ENCODE measurements at places on chromosomes 2 and 18.

- no peak for DNase-seq
These were observed 403.0 kb downstream of the NBAS start for GRCh38 chr2:15158100-15158499.

DNA sequence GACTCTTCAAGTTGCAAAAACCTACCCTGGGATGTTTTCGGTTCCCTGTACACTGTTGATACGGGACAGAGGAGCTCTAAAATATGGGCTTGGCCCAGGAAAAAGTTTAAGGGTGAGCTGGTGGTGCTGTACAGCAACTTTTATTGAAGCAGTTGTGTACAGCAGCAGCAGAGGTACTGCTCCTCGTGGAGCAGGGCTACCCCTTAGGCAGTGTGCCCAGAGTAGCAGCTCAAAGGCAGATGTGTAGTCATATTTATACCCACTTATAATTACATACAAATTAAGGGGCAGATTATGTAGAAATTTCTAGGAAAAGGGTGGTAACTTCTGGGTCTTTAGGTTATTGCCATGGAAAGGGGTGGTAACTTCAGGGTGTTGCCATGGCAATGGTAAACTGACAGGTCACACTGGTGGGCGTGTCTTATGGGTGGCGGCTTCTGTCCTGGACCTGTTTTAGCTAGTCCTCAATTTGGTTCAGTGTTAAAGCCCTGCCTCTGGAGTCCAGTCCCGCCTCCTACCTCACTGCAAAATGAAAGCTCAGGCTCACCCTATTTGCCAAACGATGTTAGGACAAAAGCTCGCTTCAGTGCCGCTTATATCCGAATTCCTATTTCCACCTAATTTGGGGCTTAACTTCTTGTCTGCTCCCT is 203.2 kb downstream of the ETAA1 start:
- no peak for DNase-seq

- no peak for DNase-seq
These were observed 339.7 kb upstream of the SLC14A2 start for GRCh38 chr18:45275367-45276113.

- DNase-seq: no peak
These were observed 64.6 kb downstream of the CD226 start for GRCh38 chr18:69882965-69883668.

GRCh38 chr2:151729837-151730236 is 4.4 kb downstream of the NEB start:
- no peak for DNase-seq

- no peak for DNase-seq
These were observed 12.7 kb upstream of the SERPINB7 start for GRCh38 chr18:63762518-63762917.

- DNase-seq: no peak
These were observed 468 bp upstream of the SATB2 start for GRCh38 chr2:199458009-199458805.

DNA sequence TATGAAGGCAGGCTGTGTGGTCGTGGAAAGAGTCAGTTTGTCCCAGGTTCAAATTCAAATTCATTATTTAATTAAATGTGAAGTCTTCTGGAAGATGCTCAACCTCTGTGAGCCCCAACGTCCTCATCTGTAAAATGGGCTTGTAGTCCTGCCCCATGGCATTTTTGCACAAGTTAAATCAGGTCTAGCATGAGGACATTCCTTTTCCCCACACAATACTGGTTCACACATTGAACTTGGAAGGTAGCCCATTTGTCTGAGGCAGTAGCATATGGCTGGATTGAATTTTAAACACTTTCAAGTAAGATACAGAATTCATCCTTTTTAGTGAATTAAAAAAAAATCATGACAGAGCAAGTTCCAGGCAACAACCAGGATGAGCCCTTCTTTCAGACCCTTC is 665.4 kb upstream of the HS6ST1 start:
- no peak for DNase-seq

- DNase-seq: no peak
These were observed 92.8 kb upstream of the NEDD4L start for GRCh38 chr18:57951117-57951796.

GRCh38 chr2:133607679-133608078 is 39.4 kb upstream of the NCKAP5 start:
- no peak for DNase-seq

DNA sequence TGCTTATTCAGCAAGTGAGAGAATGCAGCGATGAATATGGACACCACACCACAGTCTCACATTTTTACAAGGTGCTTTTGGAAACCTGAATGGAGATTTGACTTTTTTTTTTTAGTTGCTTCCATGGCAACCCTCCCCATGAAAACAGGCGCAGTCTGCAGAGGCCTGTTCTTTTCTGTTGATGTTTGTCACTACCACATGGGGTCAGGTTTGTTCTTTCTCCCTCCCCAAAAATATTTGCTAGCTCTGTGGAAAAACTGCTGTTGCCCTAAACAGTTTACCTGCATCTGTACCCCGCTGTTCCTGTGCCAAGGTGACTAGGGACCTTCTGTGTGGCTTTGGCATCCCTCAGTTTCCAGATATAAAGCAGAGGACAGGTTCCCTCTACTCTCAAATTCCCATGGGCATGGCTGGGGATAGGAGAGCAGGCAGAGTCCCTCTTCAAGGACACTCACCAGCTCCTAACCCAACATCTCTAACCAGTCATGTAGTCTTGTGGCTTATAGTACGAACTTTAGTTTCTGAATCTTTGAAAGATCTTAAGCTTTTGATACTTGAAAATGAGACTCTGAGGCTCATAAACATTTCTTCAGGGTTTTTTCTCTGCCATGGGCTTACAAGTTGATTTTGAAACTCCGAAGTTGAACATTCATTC is 14.7 kb upstream of the MAPRE2 start:
- no peak for DNase-seq

All from NCI-H2081 treated with DMSO at 0.1 percent for 48 hours (cell line).